NCI-H1436 treated with DMSO at 0.1 percent for 48 hours (cell line): ENCODE measurements at places on chromosomes 11 and 22.

GRCh38 chr11:69434471-69434931, 47.0 kb upstream of the LINC01488 start:
- no peak for DNase-seq

GRCh38 chr11:102177974-102178631, 67.9 kb downstream of the YAP1 start:
- DNase-seq: no peak

GRCh38 chr11:19018901-19019300, 41.6 kb downstream of the MRGPRX2 start:
- DNase-seq: no peak

DNA sequence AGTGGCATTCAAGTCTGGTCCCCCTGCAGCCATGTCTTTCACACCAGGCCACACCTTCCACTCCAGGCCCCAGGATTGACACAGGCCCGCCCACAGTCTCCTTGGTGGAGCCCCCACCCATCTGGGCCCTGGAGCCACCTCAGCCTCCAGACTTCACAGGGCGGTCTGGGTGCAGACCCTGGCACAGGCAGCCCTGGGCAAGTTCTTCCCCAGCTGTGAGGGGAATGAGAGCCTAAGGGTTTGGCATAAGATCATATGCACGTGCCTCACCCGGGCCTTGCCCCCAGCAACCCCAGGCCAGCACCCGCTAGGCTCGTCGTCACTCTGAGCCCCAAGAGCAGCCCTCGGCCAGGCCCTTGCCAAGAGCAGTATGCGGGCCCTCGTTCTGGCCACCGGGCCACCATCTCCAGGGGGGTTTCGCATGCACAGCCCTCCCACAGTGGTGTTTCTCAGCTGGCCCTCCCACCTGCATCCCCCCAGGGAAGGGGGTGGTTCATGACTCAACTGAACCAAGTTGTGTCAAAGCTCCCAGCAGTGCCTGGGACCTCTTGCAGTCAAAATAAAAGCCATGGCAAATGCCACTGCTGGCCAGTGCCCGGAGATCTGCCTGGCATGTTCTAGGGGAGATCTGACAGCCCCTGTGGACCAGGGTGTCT, 70.4 kb upstream of the KCNQ1OT1 start:
- no peak for DNase-seq

DNA sequence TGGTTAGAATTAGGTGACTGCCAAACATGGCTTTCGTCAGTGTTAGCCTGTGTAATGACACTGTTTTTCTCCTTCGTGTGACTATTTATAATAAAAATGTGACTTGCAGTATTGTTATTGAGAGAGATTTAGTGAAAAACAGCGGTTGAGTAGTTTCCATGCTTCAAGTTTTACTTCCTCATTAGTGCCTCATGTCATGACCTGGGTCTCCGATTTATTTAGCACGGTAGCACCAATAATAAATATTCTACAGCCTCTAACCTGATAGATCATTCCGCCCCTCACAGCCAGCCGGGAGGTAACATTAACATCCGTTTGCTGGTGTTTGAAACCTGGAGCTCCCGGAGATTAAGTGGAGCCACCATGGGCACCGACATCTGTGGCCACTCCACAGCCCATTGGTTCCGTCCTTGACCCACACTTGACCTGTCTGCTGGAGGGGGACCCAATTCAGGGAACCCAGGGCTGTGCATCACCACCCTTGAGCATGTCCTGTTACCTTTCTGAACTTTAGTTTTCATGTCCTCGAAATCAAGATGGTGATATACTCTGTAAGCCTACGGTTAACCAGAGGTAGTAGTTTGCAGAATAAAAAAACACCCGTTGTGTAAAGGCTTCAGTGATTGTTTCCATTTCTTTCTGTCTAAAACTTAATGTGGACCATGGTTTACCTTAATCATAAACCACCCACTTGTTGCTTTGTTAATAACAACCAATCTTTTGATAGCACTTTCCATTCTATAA, 104.1 kb downstream of the ATXN10 start:
- no peak for DNase-seq
